NCI-H1930 (cell line): ENCODE measurements at places on chromosomes 2 and 18.

DNA sequence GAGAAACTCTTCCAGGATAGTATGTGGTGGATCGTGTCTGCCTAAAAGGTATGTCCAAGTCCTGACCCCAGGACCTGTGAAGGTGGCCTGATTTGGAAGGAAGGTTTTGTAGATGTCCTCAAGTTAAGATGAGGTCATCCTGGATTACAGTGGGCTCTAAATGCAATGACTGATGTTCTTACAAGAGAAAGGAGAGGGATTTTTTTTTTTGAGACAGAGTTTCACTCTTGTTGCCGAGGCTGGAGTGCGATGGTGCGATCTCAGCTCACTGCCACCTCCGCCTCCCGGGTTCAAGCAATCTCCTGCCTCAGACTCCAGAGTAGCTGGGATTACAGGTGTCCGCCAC is 19.9 kb downstream of the MBP start:
- no peak for DNase-seq

DNA sequence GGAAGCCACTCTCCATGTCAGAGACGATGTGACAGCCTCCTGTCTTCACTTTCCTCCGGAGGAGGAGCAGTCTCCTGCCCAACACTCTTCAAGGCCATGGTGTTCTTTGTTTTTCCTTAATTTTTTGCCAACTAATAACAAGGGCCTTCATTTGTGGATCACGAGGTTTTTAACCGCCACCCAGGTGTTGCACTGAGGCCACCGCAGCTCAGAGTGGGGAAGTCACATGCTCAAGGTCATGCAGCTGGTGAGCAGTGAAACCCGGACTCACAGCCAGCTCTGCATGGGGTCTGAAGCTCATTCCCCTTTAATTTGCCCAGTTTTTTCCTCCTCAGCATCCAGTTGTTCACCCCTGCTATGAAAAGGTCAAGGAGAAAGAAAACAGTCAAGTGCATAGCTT is 19.6 kb downstream of the ENOSF1 start:
- no peak for DNase-seq

GRCh38 chr18:28003451-28003850 is 173.5 kb downstream of the CDH2 start:
- no peak for DNase-seq

DNA sequence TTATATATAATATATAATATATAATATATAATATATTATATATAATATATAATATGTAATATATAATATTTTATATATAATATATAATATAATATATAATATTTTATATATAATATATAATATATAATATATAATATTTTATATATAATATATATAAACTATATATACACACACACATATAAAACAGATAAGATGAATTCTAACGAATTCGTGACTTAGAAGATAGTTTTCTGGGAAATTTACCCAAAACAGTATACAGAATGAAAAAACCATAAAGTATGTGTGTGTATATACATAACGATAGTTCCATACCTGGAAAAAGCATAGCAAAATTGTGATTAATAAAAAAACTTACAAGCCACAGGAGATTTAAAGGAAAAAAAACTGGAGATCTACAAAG is 80.6 kb downstream of the THADA start:
- no peak for DNase-seq

- no peak for DNase-seq
Observed at GRCh38 chr18:45958730-45959129, 8.4 kb downstream of the EPG5 start.

DNA sequence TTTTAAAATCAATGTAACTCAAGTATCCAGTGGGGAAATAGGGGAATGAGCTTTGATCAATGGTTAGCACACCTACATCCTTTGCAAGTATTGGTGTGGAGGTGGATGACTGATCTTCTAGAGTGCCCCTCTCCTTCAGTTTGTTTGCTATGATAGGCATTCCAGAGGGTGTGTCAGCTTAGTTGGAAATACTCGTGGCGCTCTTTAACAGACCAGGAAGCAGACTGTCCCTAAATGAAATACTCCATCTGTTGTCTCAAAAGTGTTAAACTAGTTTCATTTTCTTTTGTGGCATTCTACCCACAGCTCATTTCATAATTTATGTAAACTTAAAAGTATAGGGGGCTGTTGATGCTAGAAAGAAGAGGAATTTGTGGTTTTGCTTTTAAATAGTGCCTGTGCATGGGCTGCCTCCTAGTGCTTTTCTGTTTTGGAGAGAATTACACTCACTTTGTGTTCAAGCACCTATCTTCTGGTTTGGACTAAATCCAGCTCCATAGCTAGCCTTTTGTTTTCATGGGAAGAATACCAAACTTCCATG is 66.2 kb downstream of the STAT1 start:
- no peak for DNase-seq

DNA sequence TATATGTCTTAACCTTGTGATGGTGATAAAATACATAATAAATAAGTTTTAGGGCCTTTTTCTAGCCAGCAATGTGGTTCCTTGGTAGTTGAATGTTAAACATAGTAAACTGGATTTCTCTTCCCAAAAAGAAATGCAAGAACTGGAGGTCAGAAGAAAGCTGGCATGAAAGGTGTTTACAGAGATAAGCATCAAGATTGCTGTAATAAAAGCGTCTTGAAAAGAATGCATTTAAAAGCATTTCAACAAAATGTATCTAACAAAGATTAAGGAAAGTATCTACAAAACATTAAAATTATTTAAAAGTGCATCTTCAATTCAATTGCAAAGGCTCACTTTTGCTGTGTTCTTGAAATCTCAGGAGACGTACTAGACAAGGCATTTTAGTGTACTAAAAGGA is 419.0 kb downstream of the ERBB4 start:
- DNase-seq = no peak

GRCh38 chr2:71923887-71924533 is 223.7 kb downstream of the CYP26B1 start:
- DNase-seq = peak; percentile 37

DNA sequence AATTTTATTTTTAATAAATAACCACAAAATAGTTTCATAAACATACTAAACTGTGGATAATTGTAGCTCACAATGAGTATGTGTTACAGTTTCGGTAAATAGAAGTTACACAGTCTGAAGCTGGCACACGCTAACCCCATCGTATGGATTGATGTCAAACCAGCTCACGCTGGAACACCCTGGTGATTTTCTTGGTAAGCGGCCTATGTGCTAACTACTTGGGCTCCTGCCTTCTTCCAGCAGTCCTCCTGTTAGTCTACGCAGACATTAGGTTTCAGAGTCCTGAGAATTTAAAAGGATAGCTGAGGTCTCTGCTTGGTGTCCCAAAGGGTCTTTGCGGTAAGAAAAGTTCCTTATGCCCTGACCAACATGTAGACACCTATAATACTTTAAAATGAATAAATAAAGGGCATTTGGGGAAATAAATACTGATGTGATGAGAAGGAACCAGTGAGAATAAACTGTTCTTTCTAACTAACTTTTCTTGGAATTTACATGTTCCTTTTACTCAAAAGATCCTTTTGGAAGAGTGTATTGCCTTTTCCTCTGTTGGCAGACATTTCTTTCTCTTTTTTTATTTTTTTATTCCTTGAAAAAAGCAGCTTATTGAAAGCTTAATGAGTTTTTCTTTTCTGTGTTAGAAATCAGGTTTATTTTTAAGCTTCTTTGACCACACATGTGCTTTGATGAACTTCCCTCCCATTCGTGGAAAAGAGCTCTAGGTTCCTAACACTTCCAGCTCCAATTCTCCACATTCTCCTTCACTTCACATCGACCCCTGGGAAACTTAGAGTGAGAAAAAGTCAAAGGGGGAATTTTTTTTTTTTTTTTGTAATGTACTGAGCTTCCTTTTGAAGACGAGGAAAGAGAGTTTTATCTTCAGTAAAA is 322.2 kb downstream of the IRS1 start:
- DNase-seq = no peak

- no peak for DNase-seq
Observed at GRCh38 chr2:212628586-212628985, 90.0 kb upstream of the ERBB4 start.

DNA sequence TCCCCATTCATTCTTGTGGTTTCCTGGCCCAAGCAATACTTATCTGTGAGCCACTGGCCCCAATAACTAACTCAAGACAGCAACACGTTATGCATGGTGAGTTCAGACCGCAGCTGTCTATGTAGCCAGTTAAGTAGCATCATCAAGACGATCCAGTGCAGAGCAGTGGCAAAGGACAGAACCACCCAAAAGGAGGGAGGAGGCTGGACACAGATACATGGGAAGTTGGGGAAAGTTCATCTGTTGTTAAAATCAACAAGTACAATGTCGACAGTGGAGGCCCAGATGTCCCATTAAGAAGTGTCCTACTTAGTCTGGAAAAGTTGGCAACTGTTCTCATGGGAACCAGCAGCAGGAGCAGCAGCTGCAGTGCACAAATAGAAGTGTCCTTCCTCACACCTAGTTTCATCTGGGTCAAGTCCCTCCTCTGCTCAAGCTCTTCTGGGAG is 106.9 kb upstream of the THOC1 start:
- no peak for DNase-seq

- no peak for DNase-seq
Observed at GRCh38 chr2:68417926-68418325, 49.2 kb downstream of the FBXO48 start.

DNA sequence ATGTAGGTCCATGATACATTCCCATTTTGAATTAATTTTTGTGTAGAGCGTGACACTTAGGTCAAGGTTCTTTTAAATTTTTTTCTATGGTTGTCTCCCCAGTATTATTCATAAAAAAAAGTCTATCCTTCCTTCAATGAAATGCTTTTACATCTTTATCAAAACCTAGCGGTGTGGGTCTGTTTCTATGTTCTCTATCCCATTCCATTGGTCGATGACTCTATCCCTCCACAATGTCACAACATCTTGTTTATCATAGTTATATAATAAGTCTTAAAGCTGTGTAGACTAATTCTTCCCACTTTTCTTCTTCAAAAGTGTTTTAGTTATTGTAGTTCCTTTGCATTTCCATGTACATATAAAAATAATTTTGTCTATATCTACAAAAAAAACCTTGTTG is 47.2 kb upstream of the GPR17 start:
- DNase-seq = no peak

DNA sequence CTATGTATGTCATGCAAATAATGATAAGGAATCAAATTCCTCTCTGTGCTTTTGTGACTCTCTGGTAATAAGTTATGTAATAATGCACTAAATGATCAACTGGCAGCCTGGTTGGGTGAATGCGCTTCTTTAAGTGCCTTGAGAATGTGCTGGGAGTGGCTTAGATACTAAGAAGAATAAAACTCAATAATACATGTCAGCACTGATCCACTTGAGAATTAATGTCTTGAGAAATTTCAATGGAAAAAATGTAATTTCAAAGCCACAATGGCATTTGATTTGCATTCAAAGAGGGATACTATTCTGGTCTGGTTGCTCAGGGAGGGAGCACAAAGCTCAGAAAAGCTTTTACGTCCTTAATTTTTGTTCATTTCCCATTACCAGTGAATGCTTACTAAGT is 137.7 kb upstream of the MMADHC start:
- no peak for DNase-seq

GRCh38 chr2:196558497-196558896 is 81.0 kb upstream of the CCDC150 start:
- no peak for DNase-seq

GRCh38 chr2:1071650-1072049 is 121.0 kb downstream of the SNTG2 start:
- DNase-seq = no peak

DNA sequence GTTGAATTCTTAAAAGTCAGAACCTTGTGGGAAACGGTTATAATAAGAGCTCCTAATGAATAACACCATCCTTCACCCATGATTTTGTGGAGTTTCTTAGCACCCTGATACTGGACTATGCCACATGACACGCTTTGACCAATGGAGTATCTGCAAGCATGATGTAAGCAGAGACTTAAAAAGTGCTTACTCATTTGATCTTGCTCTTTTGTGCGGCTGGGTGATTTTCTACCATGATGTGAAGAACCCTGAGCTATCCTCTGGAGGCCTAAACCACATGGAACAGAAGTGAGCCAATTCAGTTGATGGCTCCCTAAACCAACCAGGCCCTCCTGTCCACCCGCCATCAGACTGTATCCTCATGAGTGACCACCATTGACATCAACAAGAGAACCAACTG is 70.9 kb downstream of the TCF4 start:
- DNase-seq = no peak

- no peak for DNase-seq
Observed at GRCh38 chr2:237299906-237300305, 114.1 kb downstream of the COL6A3 start.

DNA sequence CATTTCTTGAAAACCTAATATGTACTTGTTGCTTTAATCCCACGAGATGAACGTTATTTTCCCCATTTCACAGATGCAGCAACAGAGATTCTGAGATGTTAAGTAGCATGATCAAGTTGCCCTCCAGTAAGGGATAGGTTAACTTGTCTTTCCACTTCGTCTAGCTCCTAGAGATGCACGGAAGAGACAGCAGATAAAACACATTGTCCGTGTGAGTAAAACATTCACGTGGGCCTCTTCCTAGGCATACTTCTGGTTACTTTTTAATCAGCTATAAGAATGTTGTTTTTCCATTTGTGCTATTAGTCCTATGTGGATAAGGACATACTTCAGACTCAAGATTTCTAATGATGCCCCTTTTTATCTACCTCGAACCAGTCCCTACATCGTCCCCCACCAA is 1.2 kb upstream of the ARHGAP28 start:
- no peak for DNase-seq

GRCh38 chr18:25055076-25055475 is 296.9 kb downstream of the ZNF521 start:
- DNase-seq = no peak

GRCh38 chr2:156192468-156192867 is 140.1 kb downstream of the NR4A2 start:
- no peak for DNase-seq

DNA sequence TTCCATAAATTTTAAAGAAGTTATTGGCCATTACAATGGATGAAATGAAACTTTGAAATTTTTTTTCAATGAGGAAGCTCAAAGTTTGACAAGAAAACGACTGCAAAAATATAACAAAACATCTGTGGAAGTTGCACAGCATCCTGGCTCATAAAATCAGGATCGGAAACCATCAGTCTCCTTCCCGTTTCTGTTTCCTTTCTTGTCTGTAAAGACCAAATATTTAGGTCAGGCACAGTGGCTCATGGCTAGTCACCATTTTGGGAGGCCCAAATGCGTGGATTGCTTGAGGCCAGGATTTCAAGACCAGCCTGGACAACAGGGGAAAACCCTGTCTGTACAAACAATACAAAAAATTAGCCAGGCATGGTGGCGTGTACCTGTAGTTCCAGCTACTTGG is 27.6 kb upstream of the SSB start:
- no peak for DNase-seq

DNA sequence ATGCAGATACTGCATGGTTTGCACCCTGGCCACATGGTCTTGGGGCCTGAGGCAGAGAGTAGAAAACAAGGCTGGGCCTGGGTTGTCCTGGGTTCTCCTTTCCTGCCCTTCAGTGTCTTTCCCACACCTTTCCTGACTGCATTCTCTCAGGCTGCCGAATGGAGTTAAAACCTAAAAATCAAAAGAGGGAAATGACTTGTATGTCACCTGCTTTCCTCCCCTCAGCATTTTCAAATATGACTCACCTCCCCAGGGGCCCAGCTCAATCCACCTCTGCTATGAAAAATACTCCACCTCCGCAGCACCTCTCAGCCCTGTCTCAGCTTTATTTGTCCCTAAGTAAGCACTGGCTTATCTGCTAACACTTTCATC is 457.8 kb upstream of the MEX3C start:
- DNase-seq = no peak

- DNase-seq = no peak
Observed at GRCh38 chr2:10371441-10372196, 68.9 kb downstream of the HPCAL1 start.
